ENCODE measurements at places on chromosomes 6 and 20.

DNA sequence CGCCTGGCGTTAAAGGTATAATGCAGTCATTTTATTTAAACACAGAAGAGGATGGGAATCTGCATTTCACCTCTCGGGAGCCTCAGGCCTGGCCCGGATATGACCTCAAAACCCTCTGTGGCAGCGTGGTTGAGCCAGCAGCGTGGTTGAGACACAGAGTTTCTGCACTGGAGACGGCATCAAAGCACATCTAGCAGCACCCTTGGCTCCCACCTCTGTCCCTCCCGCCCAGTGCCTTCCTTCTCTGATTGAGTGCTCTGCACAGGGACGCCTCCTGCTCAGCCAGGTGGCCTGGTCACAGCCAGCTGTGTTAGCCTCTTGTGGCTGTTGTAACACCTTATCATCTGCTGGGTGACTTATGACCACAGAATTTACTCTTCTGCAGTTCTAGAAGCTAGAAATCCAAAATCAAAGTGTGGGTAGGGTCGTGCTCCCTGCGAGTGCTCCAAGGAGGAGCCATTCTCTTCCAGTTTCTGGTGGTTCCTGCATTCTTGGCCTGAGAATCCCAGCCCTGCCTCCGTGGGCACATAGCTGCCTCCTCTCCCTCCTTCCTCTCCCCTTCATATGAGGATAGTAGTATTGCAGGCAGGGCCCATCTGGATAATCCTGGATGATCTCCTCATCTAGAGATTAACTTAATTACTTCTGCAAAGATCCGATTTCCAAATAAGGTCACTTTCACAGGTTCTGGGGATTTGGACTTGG lies 156.7 kb downstream of the SYCP2 start:
- DNase-seq = no peak

- DNase-seq = no peak
Observed at GRCh38 chr6:90285042-90285481, 11.6 kb downstream of the BACH2 start.

DNA sequence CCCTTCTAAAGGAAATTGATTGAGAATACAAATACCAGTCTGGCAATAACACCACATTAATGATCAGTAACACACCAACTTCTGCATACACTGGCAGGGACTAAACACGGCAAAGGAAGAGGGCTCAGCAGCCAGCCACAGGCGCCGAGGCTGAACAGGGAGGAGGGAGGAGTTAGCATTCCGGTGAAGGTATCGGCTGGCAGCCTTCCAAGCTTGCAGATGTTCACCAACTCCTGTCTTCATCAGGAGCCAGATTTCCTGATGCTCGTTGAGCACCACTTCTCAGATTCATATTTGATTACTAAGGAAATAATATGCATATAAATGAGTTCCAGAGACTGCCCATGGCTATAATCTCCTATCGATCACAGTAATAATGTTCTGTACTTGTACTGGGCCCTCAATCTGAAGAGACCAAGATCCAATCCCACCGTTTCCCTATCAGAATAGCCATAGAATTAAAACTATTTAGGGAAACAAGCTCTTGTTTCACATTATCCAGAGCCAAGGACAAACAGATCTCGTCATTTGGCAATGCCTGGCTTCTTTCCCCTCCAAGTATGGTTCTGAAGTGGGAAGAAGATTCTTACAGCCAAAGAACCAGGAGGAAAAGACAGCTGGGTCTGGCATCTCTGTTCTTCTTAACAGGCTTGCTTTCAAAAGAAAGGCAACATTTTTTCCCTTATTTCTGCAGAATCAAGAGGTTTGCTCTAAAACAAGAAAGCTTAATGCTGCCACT lies 42.2 kb downstream of the GFOD1 start:
- no peak for DNase-seq

DNA sequence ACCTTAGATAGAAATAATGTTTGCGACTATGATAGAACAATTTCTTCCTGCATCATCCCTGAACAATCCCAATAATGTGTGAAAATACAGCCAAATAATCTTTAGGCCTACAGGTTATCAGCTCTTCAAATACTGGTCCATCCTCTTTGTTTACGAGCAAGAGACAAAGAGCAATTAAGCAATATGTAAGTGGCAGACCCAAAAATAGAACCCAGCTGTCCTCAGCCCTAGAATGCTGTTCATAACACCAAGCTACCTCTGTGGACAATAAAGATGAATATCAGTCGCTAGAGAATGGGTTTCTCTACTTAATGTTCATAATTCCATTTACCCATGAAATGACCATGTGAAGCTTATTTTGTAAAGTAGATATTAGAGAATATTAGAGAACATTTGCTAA lies 28.4 kb upstream of the OSTM1 start:
- DNase-seq = no peak

GRCh38 chr6:6243846-6244245 lies 76.6 kb downstream of the F13A1 start:
- no peak for DNase-seq
